Stimulated activated memory B cell treated with anti-CD40 and anti-IgM and Interleukin-4, amounts not matched to agents 10 μg/mL and 1 μg/mL and 100 μg/mL, for 72 hours (primary cell): ENCODE measurements at places on chromosomes 3 and 15.

DNA sequence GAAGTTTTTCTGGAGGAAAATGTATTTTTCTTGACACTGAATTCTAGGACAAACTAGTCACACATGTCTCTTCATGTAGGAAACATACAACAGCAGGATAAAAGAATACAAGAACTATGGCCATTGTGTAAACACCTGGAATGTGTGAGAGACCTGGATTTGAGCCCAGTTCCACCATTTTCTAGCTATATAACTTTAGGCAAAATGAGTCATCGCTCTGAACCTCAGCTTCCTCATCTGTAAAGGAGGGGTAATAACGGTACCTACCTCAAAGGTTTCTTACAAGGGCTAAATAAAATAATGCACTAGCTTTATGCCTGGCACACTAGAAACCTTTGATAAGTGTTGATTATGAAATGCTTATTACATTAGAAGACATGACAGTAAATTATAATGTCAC, 57.8 kb downstream of the RIOX2 start:
- ATAC-seq: no peak

- no peak for ATAC-seq
Measured at GRCh38 chr3:161838021-161838420, 341.4 kb downstream of the OTOL1 start.

- no peak for ATAC-seq
Measured at GRCh38 chr15:70795311-70795665, 31.9 kb upstream of the UACA start.

GRCh38 chr15:78708713-78709260, 67.8 kb upstream of the CHRNB4 start:
- ATAC-seq: no peak

GRCh38 chr15:60523056-60523455, 44.1 kb upstream of the ICE2 start:
- no peak for ATAC-seq

DNA sequence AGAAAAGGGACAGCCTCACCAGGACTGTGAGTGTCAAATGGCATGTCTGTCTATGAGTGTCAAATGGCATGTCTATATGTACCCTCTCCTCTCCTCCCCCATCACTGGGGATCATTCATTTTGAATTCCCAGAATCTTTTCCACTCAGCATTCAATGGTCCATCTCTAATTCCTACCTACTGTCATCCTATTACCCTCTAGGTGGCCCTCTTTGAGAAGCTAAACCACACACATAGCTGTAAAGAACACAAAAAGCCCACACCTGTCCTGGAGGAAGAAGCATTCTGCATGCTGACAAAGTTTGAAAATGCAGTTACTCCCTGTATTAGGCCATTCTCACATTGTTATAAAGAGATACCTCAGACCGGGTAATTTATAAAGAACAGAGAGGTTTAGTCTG, 46.2 kb upstream of the PYDC2 start:
- no peak for ATAC-seq

DNA sequence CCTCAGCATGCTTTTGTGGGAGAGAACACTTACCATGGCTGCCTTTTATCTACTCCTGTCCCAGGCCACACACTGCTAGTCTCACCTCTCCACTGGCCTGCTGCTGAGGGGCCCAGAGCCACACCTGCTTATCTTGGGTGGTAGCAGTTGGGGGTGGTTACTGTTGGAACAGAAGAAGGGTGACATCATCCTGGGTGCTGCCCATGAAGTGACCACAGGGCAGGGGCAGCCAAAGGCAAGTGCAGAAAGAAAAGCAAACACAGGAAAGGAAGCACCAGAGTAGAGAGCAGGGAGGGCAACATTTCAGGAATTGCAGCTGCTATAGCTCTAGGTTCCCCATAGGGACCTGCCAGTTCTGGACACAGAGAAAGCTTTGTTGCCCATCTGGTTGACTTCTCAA, 345.2 kb downstream of the VPS13C start:
- ATAC-seq: peak; percentile 37

DNA sequence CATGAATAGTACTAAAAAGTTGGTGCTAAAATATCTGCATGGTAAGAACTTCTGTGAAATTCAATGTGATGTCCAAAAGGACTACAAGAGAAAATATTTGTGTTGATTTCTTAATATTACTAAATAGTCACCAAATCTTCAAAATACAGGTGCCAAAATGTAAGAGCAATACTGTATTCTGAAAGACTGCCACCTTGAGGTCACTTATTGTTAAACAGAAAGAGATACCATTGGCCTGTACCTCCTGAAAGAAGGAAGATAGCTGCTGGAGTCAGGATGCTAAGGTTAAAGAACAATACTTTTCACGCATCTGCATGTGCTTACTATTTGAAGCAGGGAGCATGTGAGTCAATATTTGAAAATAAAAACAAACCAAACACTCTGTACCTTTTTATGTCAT, 72.0 kb upstream of the LSAMP start:
- no peak for ATAC-seq

DNA sequence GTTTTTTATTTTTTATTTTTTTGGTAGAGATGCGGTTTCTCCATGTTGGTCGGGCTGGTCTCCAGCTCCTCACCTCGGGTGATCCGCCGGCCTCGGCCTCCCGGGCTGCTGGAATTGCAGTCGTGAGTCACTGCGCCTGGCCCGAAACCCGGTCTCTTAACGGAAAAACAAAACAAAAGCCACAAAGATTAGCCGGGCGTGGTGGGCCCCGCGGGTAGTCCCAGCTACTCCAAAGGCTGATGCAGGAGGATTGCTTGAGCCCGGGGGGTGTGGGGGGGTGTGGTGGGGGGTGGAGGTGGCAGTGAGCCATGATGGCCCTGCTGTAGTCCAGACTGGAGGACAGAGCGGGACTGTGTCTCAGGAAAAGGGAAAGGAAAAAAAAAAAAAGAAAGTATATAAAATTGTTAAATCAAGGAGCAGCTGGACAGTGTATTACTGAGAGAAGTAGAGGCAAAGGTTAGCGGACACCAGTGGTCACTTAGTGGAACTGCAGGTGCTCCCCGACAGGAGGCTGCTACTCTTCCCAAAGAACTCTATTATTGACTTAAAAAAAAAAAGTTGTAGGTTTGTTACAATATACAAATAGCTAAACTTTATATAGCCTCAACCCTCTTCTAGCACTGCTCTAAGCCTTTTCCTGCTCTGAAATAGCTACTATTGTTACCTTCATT, 30.3 kb upstream of the TUBGCP5 start:
- no peak for ATAC-seq

- ATAC-seq: no peak
Measured at GRCh38 chr3:97975466-97975865, 3.2 kb upstream of the RIOX2 start.

- no peak for ATAC-seq
Measured at GRCh38 chr3:105938101-105938500, 69.3 kb upstream of the CBLB start.

DNA sequence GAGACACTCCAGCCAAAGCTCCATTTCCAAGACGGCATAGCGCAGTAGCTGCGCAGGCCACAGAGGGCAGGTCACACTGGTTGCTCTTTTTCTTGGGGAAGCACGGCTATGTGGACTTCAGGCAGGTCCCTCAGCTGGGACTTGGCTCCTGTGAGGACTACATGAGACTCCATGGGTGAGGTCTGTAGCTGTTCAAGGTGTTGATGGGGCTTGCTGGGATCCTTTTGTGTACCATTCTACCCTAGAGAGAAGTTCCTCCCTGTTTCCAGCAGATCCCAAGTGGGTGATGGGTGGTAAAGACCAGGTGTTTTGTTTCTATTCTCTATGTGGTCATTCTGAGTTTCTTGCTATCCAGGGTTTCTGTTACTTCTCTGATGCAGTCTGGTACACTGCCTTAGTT, 183.3 kb downstream of the LPP start:
- no peak for ATAC-seq

- ATAC-seq: no peak
Measured at GRCh38 chr3:109018828-109019227, 65.1 kb upstream of the GUCA1C start.

DNA sequence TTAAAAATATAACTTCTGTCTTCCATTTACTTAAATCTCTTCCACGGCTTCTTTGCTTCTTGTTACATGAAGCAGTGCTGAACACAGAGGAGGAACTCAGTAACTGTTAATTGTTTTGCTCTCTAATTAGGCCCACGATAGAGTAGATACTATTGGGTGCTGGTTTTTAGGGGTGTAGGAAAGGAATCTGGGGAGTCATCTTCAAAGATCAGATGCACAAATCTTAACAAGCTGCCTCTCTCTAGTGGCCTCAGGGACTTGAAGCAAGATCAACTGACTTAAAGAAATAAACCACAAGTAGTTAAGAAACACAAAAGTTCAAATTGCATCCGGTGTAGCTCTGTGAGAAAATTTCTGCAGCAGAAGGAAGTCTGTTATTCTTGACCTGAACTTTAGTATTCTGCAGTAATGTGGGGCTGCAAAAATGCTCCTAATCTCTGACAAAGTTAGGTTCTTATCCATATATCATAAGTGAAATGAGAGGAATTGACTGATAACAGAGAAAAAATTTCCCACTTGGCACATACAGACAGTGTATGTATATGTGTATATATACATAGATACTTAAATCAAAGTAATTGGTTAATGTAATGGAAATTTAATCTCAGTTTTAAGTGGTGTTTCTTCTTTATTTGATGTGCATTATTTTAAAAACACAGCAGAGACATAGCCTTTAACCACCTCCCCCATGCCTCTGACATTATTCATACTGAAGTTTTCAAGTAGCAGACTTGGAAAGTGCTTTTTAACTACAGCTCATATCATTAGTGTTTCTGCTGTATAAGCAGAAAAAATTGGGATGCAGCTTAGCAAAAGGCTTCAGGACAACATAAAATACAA, 51.8 kb downstream of the CHST2 start:
- ATAC-seq: peak; percentile 69

DNA sequence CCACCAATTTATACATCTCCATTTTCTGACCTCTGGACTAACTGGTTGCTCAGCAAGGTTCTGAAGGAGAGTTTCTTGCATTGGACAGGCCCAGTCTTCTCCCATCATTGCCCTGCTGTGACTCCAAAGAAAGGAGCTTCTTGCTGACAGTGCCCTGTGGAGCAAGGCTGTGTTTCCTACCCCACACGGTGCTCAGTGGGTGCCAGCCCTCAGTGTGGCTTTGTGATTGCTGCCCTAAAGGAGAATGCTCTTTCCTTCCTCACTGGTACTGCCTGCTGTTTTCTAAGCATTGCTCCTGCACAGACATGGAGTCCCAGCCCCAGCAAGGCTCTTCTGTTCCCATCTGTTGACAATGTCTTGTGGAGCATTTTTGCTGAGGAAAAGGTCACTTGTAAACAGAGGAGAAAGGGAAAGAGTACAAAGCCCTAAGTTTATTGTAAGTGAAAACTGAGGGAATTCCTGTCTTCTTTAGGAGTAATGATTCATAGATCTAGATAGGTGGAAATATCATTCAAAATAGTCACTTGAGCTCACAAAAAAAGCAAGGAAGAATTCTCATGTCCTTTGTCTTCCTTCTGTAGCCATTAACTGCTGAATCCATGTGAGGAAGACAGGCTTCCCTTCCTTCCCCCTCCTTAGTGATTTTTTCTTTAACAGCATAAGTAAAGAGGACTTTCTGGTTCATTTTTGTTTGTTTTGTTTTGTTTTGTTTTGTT, 62.9 kb downstream of the HMG20A start:
- ATAC-seq: no peak

- no peak for ATAC-seq
Measured at GRCh38 chr3:38260474-38260873, 5.1 kb upstream of the SLC22A13 start.

GRCh38 chr15:64426845-64427465, 33.4 kb upstream of the ZNF609 start:
- no peak for ATAC-seq

- peak; percentile 85 for ATAC-seq
Measured at GRCh38 chr15:101135532-101136166, 116.2 kb downstream of the CHSY1 start.

DNA sequence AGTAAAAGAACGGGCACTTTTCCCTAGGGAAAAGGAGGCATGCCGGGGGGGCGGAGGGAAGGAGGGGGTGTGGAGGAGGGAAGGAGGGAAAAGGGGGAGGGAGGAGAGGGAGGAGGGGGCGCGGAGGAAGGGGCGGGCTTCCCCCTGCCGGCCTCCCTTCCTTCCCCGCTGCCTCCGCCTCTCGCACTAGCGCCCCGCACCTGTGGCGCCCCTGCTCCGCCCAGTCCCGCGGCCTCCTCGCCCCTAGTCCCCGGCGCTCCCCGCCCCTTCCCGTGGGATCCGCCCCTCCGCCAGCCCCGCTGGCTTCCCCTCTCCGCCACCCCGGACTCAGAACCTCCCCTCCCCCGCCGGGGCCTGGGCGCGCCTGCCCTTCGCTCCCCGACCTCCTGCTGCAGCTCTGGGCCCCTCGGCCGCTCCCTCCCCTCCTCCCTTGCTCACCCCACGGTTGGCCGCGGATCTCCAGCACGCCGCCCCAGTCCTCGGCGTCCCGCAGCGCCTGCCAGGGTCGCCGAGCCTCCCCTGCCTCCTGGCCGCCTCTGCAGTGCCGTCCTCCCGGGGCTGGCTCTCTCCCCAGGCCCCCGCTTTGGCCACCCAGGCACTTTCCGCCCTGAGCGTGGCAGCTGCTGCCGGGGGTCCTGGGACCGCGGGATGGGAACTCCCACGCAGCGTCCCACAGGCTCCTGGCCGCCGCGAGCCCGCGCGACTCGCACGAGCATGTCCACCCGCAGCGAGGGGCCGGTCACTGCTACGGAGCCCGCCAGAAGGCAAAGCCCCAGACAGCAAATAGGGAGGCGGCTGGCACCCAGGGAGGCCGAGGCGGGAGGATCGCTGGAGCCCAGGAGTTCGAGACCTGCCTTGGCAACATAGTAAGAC, 147.4 kb downstream of the TJP1 start:
- no peak for ATAC-seq

DNA sequence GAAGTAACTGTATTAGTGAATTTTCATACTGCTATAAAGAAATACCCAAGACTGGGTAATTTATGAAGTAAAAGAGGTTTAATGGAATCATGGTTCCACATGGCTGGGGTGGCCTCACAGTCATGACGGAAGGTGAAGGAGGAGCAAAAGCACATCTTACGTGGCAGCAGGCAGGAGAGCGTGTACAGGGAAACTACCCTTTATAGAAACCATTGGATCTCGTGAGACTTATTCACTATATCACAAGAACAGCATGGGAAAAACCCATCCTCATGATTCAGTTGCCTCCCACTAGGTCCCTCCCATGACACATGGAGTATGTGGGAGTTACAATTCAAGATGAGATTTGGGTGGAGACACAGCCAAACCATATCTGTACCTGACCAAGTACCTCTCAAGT, 812.3 kb upstream of the ALCAM start:
- ATAC-seq: peak; percentile 56

- ATAC-seq: no peak
Measured at GRCh38 chr3:183008303-183008702, 28.0 kb upstream of the DCUN1D1 start.

DNA sequence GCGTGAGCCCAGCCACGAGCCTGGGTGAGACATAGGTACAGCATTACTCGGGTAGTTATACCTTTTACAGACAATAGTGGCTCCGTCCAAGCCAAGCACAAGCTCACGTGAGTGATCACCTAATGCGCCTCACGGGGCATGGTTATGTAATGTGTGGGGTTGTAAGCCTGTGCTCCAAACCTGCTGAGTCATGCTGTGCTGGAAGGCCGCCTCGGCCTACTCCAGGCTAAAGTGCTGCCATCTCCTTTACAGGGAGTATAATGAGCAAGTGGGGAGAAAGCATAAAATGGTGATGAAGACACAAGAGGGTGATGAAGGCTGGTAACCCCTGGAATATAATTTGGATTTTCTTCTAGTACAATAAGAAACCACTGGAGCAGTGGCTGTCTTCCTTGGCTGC, 175.8 kb upstream of the STT3B start:
- ATAC-seq: peak; percentile 31
